Liver (tissue), 10 donors: ENCODE measurements at places on chromosomes 5 and 9. TPM values are rescaled to one million over a fixed set of nuclear protein-coding genes. Genes with fewer than 3 reads are reported as not detected.

DNA sequence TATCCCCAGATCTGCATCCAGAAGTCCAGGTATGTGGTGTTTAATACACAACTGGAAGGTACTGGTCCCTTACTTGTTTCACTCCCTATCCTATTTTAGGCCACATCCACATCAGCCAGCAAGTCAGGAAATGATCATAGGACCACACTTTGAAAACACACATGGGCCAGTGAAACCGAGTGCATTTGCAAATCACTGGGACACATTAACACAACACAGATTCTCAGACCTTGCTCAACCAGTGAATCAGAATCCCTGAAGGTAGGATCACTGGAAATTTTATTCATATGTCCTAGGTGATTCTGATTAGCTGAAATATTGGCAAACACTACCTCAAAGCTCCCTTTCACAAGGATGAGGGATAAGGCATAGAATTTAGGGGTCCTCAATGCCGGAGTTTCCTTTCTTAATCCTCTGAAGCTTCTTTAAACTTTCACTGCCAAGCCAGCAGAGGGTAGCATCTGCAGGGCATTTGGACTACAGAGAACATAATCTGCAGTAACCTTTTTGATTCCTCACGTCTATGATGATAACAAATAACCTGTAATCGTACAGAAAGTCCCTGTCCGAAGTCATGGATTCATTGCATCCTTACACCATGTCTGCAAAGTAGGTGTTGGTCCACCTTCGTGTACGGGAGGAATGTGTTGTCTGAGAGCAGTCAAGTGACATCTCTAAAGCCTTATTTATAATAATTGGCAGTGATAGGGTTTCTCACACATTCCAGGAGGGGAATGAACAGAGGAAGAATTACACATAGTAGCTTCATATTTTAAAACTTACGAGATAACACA is 11.0 kb upstream of the ABLIM3 start:
- no peak for DNase-seq

DNA sequence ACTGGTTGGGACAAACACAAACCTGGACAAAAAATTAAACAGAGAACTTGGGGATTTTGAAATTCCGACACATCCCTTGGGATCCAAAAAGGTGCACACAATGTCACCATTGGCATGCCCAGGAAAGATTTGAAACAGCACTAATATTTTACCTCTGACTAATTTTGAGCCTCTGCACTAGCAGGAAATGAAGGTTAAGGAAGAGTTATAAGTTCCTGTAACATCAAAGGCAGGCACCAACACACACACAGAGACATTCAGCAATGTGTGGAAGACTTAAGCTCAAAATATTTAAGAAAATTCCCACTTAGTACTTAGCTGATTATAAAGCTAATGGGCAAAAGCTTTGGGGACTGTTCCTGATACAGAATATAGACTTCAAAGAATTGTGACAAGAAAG is 247.0 kb downstream of the CDH9 start:
- no peak for DNase-seq

GRCh38 chr9:72440378-72440777 is 75.4 kb upstream of the ZFAND5 start:
- no peak for DNase-seq

DNA sequence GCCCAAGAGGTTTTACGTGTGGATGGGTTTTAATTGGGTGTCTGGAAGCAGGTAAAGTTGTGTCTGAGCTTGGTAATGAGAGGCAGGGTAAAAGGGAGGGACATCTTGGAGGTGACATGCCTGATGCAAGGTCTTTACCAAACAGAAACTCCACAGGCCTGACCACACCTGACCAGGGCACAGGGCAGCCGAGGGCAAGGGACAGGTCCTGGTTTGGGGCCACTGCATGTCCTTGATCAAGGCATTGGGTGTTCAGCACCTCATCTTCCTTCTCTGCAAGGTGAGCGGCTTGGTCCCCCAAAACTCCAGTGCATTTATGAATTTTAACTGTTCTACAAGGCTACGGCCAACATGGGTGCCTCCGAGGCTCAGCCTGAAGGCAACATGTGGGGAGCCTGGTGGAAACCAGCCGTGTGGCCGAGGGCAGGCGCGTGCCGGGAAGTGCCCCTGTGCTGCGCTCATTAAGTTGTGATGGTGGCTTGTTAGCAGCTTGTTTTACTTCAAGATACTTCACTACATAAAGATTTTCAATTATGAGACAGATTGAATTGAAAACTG is 30.7 kb upstream of the LPCAT1 start:
- DNase-seq: peak; percentile 24

GRCh38 chr5:58353992-58354391 is 105.9 kb downstream of the PLK2 start:
- no peak for DNase-seq

- DNase-seq: no peak
Observed at GRCh38 chr5:138699482-138699881, 53.7 kb upstream of the CTNNA1 start.

DNA sequence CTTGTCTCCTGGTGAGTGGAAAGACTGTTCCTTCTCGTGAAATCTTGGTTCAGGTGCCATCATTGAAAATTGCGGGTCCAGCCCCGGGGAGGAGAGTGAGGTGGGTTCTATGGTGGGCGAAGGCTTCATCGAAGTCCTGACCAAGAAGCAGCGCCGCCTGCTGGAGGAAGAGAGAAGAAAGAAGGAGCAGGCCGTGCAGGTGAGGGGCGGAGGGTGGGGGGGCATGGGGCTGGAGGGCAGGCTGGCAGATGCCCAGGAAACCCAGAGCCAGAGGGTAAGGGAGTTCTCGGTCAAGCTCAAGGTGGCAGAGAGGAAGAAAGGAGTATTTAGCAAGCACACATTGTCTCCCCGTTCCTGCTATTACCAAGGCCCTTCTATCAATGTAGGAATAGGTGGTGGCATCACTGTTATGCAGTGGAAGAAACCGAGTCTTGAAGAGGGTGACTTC is 24.3 kb upstream of the POMT1 start:
- DNase-seq: peak; percentile 63

DNA sequence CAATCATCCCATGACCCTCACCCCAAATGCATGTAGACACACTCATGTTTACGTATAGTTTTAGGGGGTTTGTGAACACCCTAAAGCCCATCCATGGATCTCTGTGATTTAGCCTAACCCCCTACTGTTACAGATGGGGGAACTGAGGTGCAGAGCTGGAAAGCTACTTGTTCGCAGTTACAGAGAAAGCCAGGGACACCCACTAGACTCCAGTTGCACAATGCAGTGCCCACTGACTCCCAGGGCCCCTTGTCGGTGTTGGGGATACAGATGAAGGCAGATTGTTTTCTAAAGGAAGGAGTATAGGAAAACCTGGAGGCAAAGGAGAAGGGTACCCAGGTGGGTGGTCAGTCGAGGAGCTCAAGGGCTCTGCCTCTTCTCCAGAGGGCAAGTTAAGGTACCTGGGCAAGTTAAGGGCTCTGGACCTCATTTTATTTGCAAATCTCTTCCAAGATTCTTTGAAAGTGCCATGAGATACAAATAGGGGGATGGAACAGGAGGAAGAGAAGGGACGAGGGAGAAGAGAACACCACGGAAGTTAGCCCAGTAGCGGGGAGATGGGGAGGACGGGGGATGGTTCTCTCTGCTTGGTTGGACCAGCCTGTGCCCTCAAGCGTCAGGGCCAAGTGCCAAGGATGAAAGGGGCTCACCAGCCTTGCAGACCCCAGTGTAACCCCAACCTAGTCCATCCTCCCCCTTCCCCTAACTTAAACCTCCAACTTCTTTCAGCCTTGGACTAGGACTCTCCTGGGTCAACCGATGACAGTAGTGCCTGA is 958 bp downstream of the MYOZ3 start:
- no peak for DNase-seq

GRCh38 chr5:138369706-138370105 is 17.2 kb downstream of the KDM3B start:
- no peak for DNase-seq

DNA sequence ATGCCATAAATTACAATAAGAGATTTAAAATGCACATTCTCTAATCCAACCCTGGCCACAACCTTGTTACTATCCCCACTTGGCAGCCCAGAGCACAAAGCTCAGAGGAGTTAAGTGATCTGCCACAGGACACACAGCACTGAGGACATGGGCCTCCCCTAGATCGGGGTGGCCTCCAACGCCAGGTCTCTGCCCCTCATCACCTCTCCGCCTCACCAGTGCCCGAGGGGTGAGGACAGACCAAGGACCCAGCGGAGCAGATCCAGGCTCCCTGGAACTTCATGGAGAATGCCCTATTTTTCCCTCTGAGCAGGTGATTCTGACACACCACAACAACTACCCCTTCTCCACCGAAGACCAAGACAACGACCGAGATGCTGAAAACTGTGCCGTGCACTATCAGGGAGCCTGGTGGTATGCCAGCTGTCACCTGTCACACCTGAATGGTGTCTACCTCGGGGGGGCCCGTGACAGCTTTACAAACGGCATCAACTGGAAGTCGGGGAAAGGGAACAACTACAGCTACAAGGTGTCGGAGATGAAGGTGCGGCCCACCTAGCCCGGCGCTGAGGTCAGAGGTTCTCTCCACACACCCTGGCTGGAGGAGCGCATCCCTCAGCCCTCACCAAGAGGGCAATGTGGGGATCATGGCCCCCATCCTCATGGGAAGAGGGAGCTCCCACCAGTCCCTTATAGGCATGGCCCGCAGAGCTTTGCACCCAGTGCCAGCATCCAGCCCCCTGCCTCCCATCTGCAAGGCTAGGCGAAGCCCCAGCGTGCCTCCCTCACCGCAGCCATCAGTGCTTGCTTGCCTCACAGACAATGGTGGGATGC is 12.5 kb upstream of the FCN2 start:
- DNase-seq: no peak

GRCh38 chr5:93585041-93585766 is 2.2 kb downstream of the NR2F1 start:
- peak; percentile 35 for DNase-seq

The CA9 gene
- 0.47 TPM for total RNA-seq

The PCDHGA4 gene
- total RNA-seq: 0.23 TPM

The GPSM1 gene
- 2.1 TPM for total RNA-seq

The HBEGF gene
- total RNA-seq: 0.65 TPM

The TPPP gene
- total RNA-seq: 0.61 TPM

The ELAVL2 gene
- 0.19 TPM for total RNA-seq

The IL5 gene
- total RNA-seq: not detected

The GPR151 gene
- not detected for total RNA-seq

The KCNV2 gene
- total RNA-seq: not detected

The ZBED3 gene
- 2.1 TPM for total RNA-seq
